ENCODE measurements at places on chromosomes 4 and X. TPM values are rescaled to one million over a fixed set of nuclear protein-coding genes. Genes with fewer than 3 reads are reported as not detected.

GRCh38 chrX:45775468-45775867, 574.8 kb upstream of the DIPK2B start:
- no peak for DNase-seq

GRCh38 chrX:7139202-7140081, 8.1 kb upstream of the STS start:
- no peak for DNase-seq

DNA sequence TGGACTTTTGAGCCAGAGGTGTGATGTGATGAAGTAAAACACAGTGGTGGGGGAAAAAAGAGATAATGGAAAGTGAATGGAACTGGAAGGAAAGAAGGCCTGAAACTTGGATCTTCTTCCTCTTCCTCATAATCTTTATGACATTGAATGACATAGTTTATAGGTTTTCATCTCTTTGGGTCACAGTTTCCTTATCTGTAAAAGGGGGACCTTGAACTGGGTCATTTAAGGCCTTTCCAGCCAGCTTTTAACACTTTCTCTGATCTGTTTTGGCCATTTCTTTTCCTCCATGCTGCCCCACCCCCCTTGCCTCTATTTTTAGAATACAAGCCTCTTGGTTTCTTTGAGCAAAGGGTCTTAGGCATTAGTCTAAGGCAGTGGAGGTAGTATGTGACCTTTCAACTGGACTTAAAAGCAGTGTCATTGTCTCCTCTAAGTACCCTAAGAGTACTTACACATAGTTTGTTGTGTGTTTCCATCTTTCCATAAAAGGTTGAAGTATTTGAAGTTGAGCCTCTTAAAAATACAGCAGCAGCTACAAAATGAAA, 7.8 kb downstream of the CPEB2 start:
- no peak for DNase-seq

GRCh38 chr4:73104695-73105094, 35.2 kb upstream of the COX18 start:
- DNase-seq = no peak

- no peak for DNase-seq
These were observed 18.5 kb downstream of the SUV39H1 start for GRCh38 chrX:48715072-48715471.

UGT2B15 gene
- not detected for total RNA-seq

DNA sequence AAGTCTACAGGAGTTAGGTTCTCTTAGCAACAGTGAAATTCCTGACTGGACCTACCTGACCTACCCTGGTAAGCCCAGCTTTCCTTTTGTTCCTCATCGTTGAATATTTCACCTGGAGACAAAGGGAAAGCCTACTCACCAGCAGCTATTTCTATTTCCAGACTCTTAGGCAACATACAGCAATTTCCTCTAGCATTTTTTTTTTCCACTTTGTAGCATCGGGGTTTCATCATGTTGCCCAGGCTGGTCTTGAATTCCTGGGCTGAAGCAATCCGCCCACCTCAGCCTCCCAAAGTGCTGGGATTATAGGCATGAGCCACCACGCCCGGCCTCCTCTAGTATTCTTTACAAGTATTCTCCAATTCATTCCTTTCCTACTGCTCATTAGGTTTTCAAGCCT, 6.8 kb upstream of the S100G start:
- DNase-seq = no peak

All from vagina (tissue), 2 donors.